ENCODE measurements at places on chromosomes 7 and 10.

DNA sequence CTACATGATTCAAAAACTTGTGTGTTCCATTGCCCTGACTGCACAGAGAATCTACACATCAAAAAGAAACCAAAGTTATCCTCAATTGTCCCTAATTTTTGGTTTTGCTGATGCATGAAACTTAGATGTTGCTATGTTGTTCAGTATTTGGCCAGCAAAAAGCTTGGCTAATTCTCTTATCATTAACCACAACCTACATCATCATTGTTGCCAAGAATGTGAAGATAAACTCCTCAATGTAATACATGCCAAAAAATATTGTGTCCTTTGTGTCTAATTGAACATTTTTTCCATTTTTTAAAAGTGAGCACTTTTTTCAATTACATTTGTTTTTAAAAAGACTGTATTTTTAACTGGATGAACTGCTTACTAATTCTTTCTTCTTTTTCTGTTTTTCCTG is 268.0 kb upstream of the SEMA3D start:
- DNase-seq, result no peak

- no peak for DNase-seq
Measured at GRCh38 chr7:18940593-18941134, 176.8 kb downstream of the TWIST1 start.

DNA sequence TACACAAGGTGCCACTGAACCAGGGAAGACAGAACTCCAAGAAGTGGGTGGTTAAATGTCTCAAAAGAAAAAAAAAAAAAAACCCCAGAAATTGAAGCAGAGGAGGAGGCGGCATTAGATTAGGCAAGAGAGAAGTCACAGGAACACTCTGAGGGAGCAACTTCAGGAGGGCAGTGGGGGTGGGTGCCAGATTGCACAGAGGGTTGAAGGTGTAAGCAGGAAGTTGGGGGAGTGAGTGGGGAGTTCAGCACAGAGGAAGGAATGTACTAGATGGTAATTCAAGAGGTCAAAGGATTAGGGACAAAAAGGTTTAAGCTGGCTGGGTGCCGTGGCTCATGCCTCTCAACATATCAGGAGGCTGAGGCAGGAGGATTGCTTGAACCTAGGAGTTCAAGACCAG is 110.0 kb upstream of the PDLIM1 start:
- no peak for DNase-seq

GRCh38 chr7:27464970-27465369 is 197.7 kb downstream of the HIBADH start:
- DNase-seq, result no peak

DNA sequence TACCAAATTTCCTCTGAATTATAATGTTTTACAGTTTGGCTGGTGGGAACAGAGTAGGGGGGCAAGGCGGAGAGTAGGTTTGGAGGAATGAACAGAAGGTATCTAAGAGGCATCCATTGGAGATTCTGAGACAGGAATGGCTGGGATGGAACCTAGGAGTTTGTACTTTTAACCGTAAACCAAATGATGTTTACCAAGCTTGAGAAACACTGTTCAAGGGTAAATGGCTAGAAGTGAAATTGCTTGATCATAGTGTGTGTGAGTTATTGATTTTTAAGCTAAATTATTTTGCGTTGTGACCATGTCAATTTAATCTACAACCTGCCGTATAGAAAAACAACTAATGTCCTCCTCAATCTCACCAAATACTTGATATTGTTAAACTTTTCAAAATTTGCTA is 306.4 kb upstream of the PHYHIPL start:
- no peak for DNase-seq

GRCh38 chr10:121062115-121062514 is 211.0 kb downstream of the WDR11 start:
- no peak for DNase-seq

GRCh38 chr10:101441541-101442455 is 87.8 kb downstream of the BTRC start:
- no peak for DNase-seq

DNA sequence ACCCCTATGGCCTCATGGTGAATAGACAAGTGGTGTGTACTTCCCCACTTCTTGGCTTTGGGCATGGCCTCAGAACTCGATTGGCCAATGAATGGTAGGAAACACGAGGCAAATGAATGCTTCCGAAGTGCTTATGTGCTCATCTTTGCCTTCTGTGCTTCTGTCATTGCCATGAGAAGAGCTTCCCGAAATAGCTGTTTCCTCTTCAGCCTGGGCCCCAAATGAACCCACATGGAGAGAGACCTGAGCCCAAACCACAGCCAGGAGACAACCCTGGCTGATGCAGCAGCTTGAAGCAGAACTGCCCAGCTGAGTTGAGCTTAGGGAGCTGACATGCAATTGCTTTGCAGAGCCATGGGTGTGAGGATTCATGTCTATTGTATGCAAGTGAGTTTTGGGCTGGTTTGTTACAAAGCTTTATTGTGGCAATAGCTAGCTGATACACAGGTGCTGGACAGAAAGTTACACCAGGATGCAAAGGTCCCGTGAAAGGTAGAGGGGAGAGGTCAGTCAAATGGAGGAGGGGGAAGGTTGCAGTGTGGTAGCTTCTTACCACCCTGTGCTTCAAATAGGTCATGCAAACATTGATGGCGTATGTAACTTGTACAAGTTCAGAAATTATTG is 328.2 kb downstream of the PLXNA4 start:
- DNase-seq, result no peak

- no peak for DNase-seq
Measured at GRCh38 chr10:79128923-79129305, 60.1 kb downstream of the ZMIZ1 start.

DNA sequence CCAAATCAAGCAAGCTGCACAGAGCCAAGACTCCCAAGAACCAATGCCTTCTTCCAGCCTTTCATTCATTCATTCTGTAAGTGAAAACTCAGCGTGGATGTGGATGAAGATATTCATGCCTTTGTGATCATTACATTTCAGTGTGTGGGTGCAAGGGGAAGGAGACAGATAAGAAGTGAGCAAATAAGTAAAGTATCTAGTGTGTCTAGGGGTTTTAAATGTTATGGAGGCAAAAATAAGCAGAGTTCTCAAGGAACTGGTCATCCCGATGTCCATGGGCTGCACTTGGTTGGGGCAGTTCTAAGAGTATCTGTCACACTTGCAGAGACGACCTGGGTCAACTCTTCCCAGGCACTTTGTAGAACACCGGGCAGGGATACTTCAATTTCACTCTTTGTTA is 149.1 kb downstream of the KIAA1217 start:
- no peak for DNase-seq
